ENCODE measurements at places on chromosomes 5 and 9.

DNA sequence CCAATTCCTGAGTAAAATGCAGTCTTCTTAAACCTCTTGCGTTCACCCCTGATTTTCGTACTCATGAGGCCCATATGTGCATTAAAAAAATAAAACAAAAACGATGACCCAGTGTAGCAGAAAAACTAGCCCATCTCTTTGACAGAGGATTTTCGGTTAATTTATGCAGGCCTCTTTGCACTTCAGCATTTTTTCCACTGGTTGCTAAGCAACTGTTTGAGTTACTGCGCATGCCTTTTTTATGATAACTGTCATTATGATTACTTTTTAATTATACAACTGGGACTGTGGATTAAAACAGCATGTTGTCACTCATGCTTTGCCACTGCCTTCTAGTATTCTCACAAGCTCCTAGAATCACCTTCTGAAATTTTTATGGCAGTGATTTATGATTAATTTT lies 165.0 kb downstream of the SMARCA2 start:
- DNase-seq = no peak

DNA sequence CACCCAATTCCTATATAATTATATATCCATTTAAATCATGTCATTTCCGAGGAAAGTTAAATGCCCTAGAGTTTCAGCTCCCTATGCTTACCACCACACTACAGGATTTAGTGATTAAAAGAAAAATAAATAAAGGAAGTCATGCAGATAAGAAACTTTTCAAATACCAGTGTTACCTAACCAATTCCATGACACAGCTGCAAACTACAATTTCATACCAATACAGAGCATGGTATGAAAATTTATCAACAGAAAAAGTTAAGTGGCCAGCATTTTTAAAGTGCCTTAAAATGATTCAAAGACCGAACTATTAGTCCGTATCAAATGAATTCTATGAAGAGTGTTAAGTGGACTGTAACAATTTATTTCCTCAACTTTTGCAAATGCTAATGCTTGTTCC lies 35.9 kb downstream of the CEP120 start:
- DNase-seq = no peak

DNA sequence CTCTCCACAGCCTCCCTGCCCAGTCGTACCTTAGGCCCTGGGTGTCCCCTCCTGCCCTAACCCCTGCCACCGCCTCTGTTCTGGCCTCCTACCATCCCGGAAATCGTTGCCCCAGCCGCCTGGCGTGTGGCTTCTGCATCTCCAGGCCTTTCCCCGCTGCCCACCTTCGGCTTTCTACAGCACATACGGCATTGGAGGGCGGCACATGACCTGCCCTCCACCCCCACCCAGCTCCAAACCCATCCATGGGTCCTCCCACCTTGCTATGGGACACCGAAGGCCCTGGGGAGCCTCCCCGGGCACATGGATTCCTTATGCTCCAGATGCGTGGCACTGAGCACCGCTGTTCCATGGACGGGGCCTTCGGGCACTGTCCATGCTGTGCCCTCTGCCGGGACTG lies 32.0 kb downstream of the FGF18 start:
- DNase-seq = no peak

- DNase-seq = peak; percentile 15
These were observed 19.3 kb upstream of the CAMSAP1 start for GRCh38 chr9:135926402-135927194.

GRCh38 chr9:95090871-95091577 lies 226.5 kb downstream of the FANCC start:
- no peak for DNase-seq

DNA sequence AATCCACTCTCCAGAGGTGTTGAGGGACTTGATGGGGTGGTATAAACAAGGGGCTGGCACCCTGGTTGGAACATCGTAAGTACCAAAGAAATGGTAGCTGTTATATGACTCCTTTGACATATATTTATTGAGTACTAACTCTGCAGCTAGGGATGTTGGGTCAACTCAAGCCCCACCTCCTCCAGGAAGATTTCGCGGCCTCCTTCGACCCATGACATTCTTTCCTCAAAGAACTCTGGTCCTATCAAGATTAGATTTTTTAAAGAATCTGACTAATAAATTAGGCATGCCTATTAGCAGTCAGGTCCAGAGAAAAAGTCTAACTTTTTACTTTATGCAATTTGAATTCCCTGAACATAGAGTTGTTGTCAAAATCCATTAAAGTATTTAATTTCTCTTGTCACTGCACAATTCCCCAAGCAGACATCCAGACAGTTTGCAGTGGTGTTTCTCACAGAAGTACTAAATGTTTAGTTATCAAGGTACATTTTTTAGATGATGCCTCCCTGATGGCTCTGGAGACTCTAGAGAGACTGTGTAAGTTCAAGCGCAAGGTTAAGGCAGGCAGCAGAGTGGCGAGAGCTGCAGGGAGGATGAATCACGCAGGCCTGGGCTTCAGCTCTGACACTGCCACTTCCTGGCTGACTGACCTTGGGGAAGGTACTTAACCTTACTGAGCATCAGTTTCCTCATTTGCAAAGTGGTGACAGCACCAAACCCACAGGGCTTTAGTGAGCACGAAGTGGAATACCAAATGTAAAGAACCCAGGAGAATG lies 209.6 kb downstream of the TTLL11 start:
- DNase-seq = no peak

DNA sequence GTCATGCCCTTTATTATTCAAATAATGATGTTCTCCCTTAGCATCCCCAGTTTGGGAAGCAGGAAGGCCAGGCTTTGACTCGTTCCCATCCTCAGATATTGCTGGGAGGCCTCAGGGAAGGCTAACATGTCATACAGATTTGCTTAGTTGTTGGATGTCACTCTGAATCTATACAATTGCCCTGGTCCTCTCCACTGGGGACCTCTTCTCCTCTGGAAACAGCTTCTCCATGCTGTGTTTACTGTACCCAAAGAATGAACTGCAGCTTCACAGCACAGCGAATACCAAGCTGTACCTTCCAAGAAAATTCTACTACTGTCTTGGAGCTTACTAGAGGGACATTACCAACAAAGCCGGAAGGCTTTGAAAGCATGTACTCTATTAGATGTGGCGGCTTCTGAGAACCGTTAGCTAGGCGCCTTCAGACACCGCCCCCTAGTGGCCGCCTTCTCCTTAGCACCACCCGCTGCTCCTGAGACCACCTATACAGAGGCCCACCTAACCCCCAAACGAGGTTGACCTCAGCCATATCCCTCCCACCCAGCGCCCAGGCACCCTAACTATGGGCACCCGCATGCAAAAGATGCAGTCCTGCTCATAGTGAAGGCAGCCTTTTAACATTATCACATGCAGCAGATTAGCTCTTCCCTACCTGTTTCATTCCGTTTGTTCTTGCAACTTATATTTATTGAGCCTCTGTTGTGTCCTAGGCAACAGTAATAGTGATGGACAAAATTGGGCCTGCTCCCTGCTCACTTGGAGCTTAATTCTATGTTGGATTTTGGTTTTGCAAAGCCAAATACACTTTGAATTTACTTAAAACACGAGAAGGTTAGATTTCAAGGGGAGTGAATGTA lies 34.9 kb upstream of the FOXI1 start:
- no peak for DNase-seq

GRCh38 chr9:75869236-75869635 lies 21.2 kb upstream of the PCSK5 start:
- DNase-seq = no peak

- no peak for DNase-seq
These were observed 6.6 kb downstream of the GOLGA1 start for GRCh38 chr9:124934290-124934689.
